ENCODE measurements at places on chromosomes 7 and 10. TPM values are rescaled to one million over a fixed set of nuclear protein-coding genes. Genes with fewer than 3 reads are reported as not detected.

DNA sequence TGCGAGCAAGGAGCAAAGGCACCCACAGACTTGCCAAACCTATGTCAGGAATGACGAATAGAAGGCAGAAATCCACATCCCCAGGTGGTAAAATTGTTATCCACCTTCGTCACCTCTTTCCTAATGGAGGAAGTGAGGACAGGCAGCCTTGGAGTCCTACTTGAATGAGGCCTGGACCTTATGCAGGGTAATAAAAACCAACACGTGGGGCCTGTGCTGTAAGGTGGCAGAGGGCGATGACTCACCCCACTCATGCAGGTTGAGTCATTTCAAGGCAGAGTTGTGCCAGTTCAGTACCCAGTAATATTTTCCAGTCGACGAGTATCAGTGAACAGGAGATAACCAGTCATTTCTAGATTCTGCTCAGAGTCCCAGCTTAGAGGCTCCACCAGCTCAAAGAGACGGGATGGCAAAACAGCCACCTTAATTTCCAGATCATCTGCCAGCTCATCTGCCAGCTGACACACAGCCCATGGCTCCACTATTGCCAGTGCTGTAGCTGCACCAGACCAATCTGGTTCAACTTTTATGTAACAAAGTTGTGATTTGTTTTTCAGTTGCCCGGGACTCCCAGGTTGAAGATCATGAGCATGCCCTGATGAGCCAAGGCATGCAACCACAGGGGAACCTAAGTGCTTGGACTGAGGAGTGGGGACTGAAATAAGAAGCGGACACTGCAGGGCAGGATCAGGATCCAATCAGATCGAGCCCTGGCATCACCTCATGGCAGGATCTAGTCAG lies 176.2 kb upstream of the ITGB1 start:
- DNase-seq = no peak

- DNase-seq = no peak
Measured at GRCh38 chr10:119263951-119264617, 56.7 kb downstream of the GRK5 start.

DNA sequence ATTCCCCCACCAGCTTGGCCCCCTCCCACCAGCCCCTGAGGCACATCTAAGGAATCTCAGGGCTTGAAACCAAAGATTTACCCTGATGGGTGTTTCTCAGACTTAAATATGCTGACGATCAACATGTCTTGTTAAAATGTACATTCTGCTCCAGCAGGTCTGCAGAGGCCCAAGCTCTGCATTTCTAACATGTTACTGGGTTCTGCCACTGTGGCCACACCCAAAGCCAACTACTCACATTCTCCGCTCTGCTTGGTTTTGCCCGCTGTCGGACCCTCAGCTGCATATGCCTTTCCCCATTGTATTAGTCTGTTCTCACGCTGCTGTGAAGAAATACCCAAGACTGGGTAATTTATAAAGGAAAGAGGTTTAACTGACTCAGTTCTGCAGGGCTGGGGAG lies 8.9 kb downstream of the PIP4K2A start:
- no peak for DNase-seq

NKX1-2 gene
- not detected for total RNA-seq

DNA sequence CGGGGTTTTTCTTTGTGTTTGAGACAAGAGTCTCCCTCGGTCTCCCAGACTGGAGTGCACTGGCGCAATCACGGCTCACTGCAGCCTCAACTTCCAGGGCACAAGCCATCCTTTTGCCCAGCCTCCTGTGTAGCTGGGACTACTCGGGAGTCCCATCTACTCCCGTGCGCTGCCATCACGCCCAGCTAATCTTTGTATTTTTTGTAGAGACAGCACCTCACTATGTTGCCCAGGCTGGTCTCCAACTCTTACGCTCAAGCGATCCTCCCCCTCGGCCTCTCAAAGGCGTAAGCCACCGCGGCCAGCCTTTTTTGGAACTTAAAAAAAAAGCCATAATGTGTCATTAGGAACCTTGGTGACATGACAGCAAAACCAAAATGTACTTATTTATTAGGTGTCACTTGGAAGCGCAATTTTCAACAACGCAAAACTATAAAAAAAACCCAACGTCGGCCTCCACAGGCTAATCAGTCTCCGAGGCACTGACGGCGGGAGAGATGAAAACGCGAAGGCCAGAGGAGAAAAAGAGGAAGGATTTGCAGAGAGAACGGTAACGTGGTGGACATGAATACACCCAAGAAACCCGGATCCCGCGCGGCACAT lies 911 bp upstream of the HNRNPH3 start:
- DNase-seq = peak; percentile 9

DNA sequence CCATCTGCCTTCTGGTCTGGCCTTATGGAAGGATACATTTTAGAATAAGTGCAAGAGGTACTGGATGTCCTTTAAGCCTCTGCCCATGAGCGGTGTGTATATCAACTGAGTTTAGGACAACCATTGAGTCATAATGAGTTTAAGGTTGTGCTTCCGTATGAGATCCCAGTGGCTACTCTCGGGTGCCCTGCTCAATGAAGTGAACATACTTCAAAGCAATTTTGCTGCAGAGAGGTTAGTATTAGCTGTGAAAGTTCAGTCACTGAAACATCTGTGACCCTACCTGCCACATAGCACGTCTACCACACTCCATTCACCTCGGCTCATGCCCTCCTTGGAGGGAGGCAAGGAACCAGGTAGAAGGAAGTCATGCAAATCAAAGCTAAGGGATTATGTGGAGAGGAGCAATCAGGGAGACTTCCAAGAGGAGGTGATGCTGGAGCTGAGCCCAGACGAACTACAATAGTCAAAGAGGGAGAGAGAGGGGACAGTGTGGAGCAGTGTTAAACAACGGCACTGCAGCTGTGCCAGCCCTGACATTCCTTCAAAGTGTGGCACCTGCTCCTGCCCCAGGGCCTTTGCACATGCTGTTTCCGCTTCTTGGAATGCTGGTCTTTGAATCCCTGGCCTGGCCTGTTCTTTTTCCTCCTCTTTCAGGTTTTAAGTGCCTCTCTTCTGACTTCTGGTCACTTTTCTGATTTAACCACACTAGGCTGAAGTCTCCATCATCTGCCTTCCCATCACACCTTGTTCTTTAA lies 25.4 kb downstream of the BTBD16 start:
- no peak for DNase-seq

DNA sequence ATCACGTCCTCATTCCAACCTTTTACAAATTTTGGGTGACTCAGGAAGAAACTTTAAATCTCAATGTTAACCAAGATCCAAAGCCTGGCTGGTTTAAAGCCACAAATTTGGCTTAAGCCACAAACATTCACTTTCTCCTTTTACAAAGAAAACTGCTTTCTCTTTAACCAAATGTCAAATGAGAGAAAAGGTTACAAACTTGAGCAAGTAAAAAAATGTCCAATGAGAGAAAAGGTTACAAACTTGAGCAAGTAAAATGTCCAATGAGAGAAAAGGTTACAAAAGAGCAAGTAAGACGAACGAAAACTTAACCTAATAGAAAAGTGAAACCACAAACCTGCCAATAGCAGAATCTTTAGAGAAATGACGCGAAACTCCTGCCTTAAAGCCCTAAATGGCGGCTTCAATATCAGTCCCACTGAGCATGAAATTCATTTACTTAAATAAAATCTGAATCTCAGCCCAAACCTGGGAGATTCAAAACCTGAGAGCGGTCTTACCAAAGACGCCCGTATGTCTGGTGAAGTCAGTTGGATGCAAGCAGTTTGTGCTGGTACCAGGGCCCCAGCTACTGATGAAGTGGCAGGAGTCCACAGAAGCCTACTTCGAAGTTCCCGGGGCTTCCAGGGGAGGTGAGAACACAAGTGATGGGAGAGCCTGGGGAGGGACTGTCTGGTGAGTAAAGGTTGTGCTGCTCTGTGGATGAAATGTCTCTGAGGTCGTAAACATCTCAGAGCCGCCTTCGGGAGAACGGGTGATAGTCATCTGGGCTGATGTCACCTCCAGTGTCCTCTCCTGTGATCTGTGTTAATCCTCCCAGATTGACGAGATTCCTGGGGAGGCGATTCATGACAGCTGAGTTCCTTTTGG lies 74.6 kb downstream of the PAXIP1 start:
- no peak for DNase-seq

GRCh38 chr10:57972783-57973182 lies 294.9 kb downstream of the IPMK start:
- no peak for DNase-seq

CFAP70 gene
- total RNA-seq = 1.1 TPM

CNTNAP2 gene
- total RNA-seq = 110 TPM

SSC4D gene
- total RNA-seq = 0.43 TPM

DNA sequence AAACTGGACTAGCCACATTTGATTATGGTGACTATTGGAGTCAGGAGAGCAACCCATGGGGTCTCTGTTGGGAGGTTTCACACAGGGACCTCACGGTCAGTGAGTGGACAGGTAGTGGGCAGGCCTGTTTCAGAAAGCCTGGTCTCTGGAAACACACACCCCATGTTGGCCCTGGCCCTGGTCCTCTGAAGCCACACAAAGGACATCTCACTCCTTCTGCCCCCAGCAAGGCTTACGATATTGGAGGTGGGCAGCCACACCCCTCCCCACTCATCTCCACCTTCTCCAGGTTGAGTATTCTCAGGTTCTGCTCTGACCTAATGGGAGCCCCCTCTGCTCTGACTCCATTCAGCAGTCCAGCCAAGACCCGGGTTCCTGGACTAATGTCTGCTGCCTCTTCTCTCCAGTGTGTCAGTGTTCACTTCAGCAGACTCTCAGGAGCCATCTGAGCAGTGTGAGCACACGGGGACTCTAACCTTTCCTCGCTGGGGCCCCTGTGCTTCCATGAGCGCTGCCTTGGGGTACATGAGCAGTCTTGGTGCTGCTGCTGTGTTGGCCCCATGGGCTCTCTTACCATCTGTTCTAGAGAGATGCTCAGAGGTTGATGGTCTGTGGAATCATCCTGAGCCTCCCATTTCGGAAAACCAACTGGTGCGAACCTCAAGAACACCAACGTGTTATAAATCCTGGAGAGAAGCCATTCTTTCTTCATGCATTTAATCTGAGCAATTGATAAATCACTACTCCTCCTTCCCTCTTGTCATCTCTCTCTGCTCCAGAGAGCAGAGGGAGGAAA lies 748.6 kb downstream of the GRID1 start:
- DNase-seq = no peak

DNA sequence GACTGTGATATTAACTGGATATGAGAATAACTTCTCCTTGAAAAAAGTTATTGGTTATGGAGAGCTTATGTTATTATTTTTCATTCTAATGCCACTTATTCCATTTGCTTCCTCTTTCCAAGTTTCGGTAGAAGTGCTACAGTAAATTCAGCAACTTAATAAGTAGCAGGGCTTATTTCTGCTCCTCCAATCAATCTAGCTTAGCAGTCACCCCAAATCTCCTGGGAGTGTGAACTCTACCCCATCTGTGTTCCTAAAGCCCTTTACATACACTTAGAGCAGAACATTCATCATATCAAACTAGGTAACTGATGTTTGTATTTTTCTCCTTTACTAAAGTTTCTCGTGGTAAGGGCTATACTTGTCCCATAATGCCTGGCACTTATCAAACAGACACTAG lies 8.7 kb downstream of the ARL3 start:
- DNase-seq = no peak

DNA sequence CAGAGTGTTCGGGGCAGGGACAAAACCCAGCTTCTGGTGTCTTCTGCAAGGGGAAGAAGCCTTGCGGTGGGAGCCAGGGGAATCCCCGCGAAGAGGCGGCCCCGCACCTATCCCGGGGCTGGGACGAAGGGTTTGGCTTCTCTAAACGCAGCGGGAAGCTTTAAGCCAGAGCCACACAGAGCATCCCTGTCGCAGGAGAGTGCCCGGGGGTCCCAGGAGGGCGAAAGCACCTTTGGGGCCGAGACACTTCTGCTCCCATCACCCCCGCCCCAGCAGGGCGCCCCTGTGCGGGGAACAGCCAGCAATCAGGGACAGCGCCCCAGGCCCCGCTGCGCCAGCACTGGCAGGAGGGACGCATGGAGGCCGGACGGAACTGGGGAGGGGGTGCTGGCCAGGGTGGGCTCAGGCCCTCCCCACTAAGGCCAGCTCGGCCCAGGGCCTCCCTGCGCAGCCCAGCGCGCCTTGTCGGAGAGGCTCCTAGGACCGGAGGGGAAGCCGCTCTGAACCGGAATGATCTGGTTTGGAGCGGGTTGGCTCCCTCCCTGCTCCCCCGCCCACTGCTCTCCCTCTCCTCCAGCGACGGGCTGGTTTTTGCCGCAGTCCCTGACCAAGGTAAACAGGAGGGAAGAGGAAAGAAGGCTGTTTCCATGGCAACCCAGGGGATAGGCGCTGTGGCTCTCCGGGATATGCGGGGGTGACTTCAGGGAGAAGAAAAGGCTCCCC lies 63.9 kb downstream of the TMEM209 start:
- peak; percentile 93 for DNase-seq

ADGRA1 gene
- total RNA-seq = not detected

- DNase-seq = no peak
Measured at GRCh38 chr7:97851683-97852082, 20.5 kb downstream of the ASNS start.

Measured in neural progenitor cell (in vitro differentiated cells).